ENCODE measurements at places on chromosomes 5 and 9.

- no peak for DNase-seq
Observed at GRCh38 chr5:177372034-177372896, 12.0 kb upstream of the SLC34A1 start.

DNA sequence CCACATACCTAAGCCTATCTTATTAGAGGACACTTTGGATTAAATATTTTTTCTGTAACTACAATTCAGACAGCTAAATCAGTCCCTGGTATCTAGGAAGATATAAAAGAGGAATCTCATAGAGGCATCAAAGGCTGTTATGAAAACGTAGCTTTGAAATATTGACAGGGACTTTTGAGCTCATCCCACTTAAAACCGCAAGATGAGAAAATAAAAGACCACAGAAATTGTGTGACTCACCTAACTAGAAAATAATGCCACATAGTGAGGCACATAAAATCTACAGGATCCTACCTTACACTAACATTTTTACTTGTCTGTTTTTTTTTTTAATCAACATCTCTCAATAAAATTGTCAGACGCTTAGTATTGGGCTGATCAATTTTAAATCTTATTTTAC lies 686.5 kb upstream of the COX7C start:
- no peak for DNase-seq

DNA sequence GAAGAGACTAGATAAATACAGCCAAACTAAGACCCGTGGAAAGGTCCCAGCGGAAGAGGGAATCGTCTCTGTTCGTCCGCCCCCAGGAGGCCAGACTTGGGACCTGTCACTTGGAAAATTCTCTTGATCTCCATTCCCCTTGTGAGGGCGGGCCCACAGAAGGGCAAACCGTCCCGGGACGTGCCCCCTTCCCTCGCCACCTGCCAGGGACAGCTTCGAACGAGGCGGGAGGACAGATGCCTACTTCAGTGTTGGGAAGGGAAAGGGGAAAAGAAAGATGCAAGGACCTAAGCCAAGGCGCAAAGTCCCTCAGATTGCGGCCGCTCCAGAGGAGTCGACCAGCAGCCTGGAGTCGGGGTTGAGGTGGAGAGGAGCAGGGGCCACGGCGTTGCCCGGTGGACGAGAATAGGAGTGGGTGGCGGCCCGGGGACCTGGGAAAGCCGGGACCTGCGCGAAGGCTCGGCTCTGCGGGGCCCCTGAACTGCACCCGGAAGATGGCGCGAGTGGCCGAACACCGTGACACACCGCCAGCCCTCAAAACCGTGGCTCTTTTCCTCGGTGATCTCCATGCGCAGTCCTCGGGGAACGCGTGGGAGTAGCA lies 4.4 kb upstream of the EBF1 start:
- DNase-seq = peak; percentile 40

DNA sequence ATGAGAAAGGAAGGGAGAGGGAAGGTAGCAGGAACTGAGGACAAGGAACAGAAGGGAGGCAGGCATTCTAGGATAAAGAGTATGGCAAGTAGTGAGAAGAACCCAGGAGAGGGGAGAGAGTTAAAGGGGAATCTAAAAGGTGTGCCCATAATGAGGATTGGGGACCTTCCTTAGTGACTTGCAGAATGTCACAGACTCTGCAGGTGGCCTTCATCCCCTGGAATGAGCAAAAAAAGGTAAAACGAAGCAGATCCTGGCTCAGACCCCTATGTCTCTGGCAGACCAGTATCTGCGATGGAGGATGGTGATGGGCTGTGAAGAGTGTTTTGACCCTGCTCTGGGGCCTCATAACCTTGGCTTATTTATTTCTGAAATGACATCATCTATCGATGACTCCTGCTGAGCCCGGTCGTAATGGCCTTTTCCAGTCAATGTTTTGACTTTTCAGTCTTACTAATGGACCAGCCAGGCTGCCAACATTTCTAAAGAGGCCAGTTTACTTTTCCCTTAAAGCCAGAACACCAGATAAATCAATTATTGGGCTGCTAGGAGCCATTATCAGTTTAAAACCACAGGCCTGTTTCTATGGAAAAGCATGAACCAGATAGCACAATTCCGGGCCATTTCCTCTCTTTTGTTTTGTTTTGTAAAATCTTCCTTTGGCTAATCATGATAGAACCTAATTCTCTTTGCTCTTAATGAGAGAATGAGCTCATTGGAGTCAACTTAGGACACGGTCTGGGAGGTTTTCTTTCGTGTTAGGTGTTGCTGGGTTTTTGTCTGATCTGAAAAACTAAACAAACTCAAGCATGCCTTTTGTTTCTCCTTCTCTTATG lies 3.1 kb downstream of the TMOD1 start:
- no peak for DNase-seq

GRCh38 chr9:129184596-129185122 lies 6.6 kb upstream of the IER5L start:
- DNase-seq = no peak

- DNase-seq = no peak
Observed at GRCh38 chr9:28925157-28925556, 1351.9 kb upstream of the C9orf72 start.

- DNase-seq = no peak
Observed at GRCh38 chr5:80406980-80407734, 707 bp upstream of the ZFYVE16 start.

GRCh38 chr5:173941758-173942401 lies 47.1 kb upstream of the C5orf47 start:
- no peak for DNase-seq

- DNase-seq = no peak
Observed at GRCh38 chr5:107285772-107286171, 385.0 kb downstream of the EFNA5 start.

GRCh38 chr5:52738095-52738506 lies 49.6 kb upstream of the ITGA1 start:
- no peak for DNase-seq

GRCh38 chr9:70493029-70493428 lies 78.6 kb upstream of the KLF9 start:
- DNase-seq = no peak

GRCh38 chr5:173928871-173929574 lies 40.9 kb downstream of the CPEB4 start:
- DNase-seq = no peak

- no peak for DNase-seq
Observed at GRCh38 chr5:110716247-110717245, 9.9 kb downstream of the TMEM232 start.

DNA sequence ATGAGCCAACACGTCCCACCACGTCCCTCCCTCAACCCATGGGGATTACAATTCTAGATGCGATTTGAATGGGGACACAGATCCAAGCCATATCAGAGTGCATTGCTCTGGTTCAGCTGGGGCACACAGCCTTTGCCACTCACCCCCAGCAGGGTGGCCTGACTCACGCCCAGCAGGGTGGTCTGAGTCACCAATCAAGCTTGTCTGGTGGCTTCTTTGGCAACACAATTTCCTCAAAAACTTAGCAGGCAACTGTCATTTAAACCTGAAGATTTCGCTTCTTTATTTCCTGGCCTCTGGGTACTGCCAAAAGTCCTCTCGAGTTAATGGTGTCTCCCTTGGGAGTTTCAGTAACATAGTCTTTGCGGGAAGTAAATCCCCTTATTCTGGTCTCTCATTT lies 16.3 kb upstream of the SEMA5A start:
- DNase-seq = no peak

DNA sequence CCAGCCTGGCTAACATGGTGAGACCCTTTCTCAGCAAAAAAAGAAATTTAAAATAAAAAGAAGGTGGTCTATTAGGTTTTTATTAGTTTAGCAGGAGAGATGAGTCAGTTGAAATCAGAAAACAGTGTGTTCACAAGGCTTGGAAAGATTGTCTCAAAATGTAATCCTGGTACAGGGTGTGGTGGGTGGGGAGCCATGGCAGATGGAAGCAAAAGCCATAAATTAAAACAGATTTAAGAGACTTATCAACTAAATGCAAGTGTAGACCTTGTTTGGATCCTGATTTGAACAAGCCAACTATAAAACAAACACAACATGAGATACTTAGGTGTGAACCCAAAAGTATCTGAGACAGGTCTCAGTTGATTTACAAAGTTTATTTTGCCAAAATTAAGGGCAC lies 42.8 kb upstream of the KLF9 start:
- DNase-seq = no peak

DNA sequence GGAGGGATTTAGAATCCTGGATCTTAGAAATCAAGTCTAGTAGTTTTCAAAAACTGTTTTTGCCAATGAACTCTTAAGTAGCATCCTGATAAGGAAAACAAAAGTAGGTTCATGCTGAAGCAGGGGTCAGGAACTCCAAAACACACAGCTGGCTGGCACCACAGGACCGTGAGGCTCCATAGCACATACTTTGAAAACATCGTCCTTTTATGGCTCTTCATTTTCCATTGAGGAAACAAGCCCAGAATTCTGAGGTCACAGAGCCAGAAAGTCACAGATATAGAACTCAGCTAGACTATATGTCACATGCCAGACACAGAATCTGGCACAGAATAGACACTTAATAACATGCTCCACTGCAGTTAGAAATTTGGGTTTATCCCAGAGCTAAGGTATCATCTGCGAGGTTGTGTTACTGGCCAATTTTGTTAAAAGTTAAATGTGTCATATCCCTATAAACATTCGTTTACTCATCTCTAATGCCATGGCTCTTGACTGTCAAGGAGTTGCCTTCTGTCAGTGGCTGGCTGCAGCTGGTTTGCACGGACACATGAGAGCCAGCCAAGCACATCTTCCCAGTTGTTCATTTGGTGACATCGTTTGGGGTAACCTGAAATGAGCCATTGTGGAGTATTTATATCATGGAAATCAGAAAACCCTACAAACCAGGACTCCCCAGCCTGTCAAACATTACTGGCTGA lies 58.8 kb downstream of the FAM78A start:
- DNase-seq = no peak

DNA sequence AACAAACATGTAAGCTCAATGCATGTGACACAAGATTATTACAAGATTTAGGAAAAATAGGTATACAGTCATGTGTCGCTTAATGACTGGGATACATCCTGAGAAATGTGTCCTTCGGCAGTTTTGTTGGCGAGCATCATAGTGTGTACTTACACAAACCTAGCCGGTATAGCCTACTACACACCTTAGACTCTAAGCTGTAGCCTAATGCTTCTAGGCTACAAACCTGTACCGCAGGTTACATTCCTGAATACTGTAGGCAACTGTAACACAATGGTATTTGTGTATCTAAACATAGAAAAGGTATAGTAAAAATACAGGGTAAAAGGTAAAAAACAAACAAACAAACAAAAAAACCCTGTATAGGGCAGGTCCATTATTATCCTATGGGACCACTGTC lies 27.7 kb downstream of the MSX2 start:
- DNase-seq = no peak

DNA sequence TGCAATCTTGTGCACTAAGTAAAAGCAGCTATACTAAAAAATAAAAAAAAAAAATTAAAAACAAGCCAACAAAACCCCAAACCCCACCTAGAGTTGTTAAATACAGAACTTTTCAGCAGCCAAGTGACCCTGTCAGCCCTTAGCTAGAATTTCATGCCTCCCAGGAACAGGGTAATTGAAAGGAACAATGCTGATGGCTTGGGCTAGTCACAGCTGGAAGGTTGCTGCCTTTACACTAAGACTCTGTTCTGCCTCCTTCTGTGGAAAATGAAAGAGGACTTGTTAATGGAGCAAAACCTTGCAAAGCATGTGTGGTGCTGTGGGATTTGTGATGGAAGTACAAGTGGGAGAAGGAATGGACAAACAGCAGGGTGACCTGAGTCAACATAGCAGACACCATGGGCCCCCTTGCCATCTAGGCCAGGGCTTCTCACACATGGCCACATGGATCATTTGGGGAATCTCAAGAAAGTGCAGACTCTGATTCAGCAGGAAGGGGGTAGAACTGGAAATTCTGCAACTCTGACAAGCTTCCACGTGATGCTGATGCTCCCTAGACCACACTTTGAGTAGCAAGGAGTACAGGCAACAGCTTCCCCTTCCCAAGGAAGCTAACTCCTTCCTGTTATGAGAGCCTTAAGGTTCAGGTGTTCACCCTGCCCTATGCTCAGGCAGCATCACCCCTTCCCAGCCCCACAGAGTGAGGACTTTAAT lies 14.9 kb upstream of the TMEM252 start:
- no peak for DNase-seq

GRCh38 chr9:98118640-98119601 lies at the start of gene TRIM14:
Gene TRIM14, minus strand, starts transcription at chr9:98119222. Its CDS starts 34 bp downstream, at chr9:98119188.
- peak; percentile 84 for DNase-seq

DNA sequence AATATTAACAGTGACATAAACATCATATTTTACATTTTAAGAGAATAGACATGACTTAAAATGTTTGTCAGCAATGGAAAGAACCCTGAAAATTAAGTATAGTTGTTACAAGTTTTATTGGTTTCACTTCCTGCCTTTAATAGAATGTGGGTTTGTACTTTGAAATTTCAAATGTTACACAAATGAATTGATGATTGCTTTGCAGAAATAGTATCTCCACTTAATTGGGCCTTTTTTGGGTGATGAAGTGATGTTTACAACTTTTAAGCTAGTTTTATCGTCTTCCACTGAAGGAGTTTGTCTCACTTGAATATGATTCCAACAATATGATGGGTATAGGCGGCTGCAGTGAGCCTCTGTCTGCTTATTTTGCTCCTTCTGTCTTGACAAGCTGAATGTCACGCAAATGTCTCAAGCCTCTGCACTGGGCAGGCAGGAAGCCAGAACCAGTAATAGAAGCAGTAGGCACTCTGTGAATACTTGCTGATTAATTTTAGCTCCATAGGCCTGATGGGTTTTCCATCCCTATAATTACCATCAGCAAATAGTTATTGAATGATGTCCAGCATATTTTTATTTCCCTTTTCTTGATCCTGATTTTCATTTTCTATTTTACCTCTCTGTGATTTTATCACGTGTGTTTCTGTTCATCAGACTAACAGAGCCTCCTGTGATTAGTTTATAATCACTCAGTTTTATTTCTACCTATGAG lies 10.6 kb upstream of the NR3C1 start:
- DNase-seq = no peak

- DNase-seq = no peak
Observed at GRCh38 chr9:28453918-28454317, 880.6 kb upstream of the C9orf72 start.

GRCh38 chr5:147560718-147561331 lies 51.0 kb upstream of the DPYSL3 start:
- DNase-seq = no peak

GRCh38 chr5:97778451-97778850 lies 595.4 kb upstream of the RIOK2 start:
- DNase-seq = no peak

DNA sequence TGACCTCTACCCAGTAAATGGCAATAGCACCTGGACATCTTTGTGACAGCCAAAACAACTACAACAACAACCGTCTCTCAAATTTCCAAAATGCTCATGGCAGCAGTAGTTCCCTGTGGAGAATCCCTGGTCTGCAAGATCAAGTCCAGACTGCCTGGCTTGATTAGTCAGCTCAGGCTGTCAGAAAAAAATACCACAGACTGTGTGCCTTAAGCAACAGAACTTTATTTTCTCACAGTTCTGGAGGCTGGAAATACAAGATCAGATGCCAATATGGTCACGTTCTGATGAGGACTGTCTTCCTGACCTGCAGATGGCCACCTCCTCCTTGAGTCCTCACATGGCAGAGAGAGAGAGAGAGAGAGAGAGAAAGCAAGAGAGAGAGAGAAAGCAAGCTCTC lies 52.3 kb upstream of the MOCS2 start:
- DNase-seq = peak; percentile 69

GRCh38 chr9:99607842-99608448 lies 213.7 kb upstream of the NR4A3 start:
- DNase-seq = no peak

- no peak for DNase-seq
Observed at GRCh38 chr9:79257790-79258351, 313.9 kb upstream of the TLE4 start.
